ENCODE measurements at places on chromosomes 7 and 10.
A peak's percentile ranks its signal among the peaks of the same experiment; 100 is the strongest.

DNA sequence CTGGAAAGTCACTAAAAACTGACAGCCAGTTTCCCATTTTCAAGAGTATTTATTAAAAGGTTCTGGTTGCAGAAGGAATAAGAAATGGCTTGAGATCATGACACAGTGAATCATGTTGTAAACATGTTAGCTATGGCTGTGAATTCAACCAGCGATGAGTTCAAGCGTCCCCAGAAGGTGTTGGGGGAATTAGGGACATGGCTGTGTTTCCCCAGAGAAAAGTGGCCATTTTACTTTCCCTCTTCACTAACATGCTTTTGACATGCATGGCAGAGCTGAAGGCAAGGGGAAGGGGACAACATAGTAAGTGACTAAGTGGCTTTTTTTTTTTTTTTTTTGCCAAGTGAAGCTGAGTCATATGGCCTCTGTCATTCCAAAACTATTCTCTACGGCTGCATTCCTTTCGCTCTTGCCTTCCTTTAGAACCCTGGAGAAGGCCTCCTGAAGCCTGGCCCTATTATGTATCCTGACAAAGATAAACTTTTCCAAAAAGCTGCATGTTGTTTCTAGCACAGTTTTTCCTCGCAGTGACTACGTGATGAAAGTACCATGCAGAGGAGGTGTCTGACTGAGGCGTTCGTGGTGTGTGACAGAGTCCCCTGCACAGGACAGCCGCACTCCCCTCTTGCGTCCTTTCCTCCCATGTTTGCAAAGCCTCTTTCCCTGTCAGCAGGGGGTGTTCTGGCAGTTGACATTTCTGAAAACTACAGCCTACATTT lies 46.9 kb downstream of the EGFR start:
- no peak for DNase-seq

DNA sequence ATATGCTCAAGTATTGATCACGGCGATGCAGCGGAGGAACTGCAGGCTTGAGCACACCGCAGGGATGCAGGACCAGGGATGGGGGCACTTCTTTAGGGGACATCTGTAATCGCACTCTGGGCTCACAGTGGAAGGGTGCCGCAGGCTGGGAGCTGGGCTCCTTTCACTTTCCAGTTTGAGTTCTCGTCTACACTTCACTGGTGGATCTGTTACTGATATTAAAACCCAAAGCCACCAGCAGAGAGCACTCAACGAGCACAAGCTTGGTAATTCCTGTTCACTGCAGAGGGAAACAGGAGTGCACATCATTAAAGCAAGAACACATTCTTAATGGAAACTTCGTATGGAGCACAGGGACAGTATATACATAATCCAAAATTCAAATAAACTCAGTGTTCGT lies 91.3 kb downstream of the PARD3 start:
- no peak for DNase-seq

DNA sequence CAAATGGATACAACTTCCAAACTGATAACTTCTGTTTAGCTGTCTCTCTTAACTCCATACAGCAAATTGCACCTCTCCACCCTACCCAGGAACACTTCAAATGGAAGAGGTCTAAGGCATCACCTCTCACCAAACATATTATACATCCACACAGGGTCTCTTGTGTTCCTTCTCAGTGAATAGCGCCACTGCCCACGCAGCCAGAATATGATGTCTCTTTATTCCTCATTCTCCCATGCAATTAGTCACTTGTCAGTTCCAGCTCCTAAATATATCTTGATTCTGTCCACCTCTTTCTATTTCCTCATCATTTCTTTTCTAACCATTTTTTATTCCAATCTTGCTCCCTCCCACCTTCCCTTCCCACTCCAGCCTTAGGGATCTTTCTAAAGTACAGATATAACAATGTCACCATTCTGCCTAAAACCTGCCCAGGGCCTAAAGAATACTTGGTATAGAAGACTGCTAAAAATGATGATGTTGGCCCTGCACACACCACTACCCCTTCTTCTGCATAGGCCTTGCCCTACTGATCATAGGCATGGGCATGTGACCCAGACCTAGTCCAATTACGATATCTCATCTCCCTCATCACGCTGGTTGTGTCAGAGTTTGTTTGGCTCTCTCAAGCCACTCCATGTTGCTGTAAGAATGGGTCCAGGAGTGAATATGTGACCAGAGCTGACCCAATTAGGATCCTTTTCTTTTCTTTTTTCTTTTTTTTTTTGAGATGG lies 5.7 kb upstream of the TSPAN14 start:
- DNase-seq: no peak

DNA sequence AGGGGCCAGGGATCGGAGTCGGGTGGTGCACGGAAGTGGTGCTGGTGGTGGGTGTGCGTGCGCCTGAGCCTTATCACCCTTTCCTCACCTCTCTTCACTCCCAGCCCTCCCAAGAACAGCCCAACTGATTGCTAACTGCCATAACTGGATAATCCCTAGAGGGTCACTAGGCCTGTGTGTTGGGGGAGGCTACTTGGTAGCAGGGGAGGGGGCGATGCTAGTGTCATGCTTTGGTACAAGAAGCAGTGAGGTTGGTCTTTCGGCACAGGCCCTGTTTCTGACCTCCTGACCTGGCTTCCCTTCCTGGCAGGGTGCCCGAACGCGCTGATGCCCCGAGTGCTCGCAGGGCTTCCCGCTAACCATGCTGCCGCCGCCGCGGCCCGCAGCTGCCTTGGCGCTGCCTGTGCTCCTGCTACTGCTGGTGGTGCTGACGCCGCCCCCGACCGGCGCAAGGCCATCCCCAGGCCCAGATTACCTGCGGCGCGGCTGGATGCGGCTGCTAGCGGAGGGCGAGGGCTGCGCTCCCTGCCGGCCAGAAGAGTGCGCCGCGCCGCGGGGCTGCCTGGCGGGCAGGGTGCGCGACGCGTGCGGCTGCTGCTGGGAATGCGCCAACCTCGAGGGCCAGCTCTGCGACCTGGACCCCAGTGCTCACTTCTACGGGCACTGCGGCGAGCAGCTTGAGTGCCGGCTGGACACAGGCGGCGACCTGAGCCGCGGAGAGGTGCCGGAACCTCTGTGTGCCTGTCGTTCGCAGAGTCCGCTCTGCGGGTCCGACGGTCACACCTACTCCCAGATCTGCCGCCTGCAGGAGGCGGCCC lies 652 bp downstream of the KAZALD1 start:
- peak; percentile 17 for DNase-seq

- DNase-seq: no peak
Observed at GRCh38 chr10:19570991-19571390, 245.2 kb upstream of the PLXDC2 start.

- no peak for DNase-seq
Observed at GRCh38 chr10:118504467-118505205, 90.8 kb downstream of the PRLHR start.

DNA sequence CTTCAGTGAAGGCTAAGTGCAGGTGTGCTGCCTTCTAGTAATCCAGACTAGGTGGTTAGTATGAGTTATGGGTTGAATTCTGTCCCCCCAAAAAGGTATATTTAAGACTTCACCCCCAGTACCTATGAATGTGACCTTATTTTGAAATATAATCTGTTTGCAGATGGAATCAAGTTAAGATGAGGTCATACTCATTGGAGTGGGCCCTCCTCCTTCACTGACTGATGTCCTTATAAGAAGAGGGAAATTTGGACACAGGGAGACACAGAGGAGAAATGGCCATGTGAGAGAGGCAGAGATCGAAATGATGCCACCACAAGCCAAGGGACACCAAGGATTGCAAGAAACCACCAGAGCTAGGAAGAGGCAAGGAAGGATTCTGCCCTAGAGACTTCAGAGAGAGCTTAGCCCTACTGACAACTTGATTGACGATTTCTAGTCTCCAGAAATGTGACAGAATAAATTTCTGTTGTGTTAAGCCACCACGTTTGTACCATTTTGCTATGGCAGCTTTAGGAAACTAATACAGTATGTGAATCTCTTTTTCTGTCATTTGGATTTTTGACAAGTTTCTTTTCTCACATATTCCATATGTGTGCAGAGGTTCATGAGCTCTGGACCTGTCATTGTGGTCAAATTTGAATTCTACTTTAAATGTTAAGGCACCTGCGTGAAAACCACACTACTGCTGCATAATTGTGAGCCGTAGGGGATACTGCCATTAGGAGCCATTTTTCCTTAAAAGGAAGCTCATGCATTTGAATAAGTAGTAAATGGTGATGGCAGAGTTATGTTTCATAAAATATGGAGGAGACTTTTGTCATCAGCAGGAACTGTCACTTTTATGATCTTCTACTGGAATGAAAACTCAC lies 2.6 kb upstream of the RPA3 start:
- no peak for DNase-seq

DNA sequence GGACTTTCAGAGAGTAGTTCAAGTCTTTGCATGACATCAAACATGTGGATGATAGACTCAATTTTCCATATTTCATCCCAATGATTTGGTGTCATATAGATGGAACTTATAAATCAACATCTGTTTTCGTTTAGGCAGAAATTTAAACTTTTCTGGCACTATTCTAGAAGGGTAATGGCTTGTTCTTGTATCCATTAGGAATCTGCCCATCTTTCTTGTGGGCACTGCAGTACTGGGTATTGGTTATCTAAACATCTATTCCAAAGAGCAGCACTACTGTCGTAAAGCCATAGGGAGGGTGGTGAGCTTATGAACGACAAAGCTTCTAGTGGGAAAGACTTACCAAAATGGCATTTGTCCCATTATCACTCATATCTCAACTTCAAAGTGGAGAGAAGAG lies 273.5 kb downstream of the TWIST1 start:
- no peak for DNase-seq

GRCh38 chr7:140928491-140929309 lies 4.0 kb upstream of the BRAF start:
- DNase-seq: no peak

DNA sequence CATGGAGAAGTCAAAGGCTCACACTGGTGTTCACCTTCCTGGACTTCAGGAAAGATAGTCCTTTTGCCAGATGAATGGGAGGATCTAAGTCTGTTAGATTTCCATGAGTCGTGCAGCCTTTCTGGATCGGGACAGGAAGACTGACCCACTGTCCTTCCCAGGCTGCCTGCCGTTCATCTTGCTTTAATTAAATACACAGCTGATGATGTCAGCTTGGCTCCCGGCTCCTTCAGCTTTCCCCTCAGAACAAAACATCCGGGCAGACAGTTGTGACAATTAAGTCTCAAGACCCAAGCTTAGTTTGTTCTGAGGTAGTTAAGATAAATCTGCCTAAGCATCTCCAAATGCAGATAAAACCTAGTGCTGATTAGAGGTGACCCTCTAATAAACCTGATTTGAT lies 58.6 kb downstream of the AUTS2 start:
- no peak for DNase-seq

- no peak for DNase-seq
Observed at GRCh38 chr10:62651341-62651740, 153.2 kb upstream of the ADO start.

DNA sequence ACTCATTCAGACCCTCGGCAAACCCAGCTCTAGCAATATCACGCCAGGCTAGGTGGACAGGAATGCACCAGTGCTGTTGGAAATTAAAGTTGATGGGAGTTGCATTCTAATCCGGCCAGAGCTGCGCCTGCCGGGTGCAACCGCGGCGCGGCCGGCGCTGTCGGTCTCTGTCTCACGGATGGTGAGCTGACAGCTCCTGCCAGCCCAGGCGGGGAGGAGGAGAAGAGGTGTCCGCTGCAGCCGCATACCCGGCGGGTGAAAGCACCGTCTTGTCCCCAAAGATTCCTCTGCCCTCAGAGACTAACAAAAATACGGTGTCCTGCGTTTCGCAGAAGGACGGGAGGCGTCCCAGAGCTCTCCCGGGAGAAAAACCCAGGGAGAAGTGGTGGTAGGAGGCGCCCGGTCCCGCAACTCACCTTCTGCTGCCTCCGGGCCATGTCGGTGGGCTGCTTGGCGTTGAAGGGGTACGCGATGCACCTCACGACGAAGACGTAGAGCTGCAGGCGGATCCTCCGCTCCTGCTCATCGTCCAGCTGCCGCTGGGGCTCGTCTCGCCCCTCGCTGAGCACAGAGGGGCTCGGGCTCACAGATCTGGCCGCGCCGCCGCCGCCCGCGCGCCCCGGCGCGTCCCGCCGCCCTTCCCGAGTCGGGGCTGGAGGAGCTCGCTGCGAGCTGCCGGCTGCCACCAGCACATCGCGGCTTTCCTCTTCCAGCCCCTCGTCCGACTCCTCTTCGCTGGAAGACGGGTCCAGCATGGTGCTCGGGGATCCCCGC lies 490 bp downstream of the CADPS2 start:
- no peak for DNase-seq

DNA sequence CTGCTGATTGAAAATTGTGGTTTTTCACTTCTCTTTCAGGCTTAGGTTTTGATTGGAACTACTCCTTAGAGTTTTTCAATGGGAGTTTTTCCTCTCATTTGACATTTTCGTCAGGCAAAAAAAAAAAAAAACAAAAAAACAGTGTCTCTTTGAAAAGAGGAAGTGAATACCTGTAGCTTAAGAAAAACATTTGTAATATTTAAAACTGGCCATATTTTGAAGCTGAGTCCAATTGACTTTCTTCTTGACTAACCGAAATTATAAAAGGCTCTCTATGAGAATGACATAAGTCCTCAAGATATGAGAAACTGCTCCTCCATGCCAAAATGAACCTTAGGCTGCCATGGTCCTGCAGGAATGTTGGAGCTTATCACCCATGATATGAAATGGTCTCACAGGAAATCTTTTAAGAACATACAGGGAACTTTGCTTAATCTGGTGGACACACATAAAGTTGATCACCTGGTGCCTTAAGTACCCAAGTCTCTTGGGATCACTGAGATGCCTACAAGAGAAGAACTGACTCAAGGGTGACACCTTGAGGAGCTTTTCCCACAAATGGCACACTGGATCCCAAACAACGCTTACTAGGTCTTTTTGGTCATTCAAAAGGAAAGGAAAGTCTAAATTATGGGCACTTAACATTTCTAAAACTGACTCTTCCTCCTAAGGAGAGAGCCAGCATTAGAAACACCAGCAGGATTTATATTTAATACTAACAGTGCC lies 263.4 kb downstream of the CDC14C start:
- DNase-seq: no peak

DNA sequence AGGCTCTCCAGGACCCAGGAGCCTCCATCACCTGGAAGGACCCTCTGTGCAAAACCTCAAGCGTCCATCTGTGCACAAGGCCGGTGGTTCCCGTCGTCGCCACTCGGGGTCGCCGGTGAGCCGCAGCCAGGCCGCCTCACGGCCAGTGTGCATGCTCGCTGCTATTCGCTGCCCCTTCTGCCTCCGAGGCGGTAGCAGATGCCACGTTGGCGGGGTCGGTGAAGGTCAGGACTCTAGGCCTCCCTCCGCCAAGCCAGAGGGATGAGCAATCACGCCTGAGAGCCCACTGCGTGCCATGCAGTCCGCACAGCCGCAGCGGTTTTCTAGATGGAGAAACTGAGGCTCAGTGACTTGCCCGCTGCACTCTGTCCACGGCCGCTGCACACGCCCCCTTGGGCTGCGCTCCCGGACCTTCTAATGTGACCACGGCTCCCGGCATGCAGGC lies 5.7 kb downstream of the UPK3B start:
- no peak for DNase-seq

- DNase-seq: no peak
Observed at GRCh38 chr7:96349572-96349971, 27.7 kb upstream of the SLC25A13 start.
